ENCODE measurements at places on chromosomes 4 and X. TPM values are rescaled to one million over a fixed set of nuclear protein-coding genes. Genes with fewer than 3 reads are reported as not detected.

- DNase-seq: no peak
Observed at GRCh38 chr4:116537828-116538227, 547.5 kb downstream of the TRAM1L1 start.

GAGE13 gene
- total RNA-seq: not detected

IL9R gene
- 2.1 TPM for total RNA-seq

DNA sequence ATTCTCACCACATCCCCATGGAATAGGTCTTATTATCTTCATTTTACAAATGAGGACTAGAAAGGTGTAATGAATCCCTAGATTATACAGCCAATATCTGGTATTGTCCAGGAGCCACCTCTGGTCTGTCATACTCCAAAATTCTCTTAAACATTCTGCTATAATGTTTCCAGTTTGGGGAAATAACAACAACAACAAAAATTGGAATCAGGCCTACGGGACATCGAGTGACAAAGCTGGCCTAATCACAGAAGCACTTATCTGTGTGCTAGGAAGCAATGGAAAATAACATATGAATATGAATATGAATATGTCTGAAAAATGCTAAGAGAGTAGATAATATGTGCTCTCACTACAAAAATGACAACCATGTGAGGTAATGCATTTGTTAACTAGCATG lies 264.1 kb downstream of the GASK1B start:
- no peak for DNase-seq

- DNase-seq: no peak
Observed at GRCh38 chr4:76386566-76387305, 34.2 kb downstream of the CCDC158 start.

- no peak for DNase-seq
Observed at GRCh38 chrX:110806145-110806544, 10.5 kb upstream of the CHRDL1 start.

- DNase-seq: no peak
Observed at GRCh38 chr4:2619459-2619858, 83.0 kb downstream of the FAM193A start.

DNA sequence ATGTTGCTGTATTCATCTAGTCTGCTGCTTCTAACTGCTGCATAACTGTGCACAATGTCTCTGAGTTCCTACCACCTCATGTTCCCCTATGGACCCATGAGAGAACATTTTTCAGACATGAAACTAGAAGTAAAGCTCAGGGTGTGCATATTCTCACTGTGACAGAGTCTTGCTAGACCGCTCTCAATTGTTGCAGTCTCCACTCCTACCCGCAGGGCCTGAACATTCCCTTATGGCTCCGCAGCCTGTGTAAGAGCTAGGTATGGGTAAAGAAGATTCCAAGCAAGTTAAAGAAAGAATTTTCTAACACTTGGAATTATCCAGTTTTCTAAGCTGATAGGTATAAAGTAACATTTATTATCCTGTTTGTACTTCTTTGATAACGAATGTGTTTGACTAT lies 5.4 kb downstream of the OCIAD2 start:
- no peak for DNase-seq

GRCh38 chrX:38879631-38880220 lies 78.5 kb downstream of the MID1IP1 start:
- no peak for DNase-seq

CCDC120 gene
- 13.0 TPM for total RNA-seq

MTMR8 gene
- total RNA-seq: 2.5 TPM

PDE6B gene
- total RNA-seq: 10.3 TPM

GRCh38 chrX:124249345-124249744 lies 83.1 kb upstream of the TEX13D start:
- no peak for DNase-seq

- peak; percentile 18 for DNase-seq
Observed at GRCh38 chrX:75522565-75523431, at the start of gene ZDHHC15. Gene ZDHHC15 (minus strand): TSS chrX:75523037. CDS start chrX:75523024, 13 bp downstream.

GRCh38 chr4:169351872-169352271 lies 81.1 kb upstream of the SH3RF1 start:
- no peak for DNase-seq

XG gene
- not detected for total RNA-seq

GAK gene
- total RNA-seq: 162 TPM

- no peak for DNase-seq
Observed at GRCh38 chrX:153426204-153426603, 14.9 kb downstream of the ZFP92 start.

SLC38A5 gene
- 8.1 TPM for total RNA-seq

GRCh38 chr4:19224820-19225219 lies 1026.9 kb upstream of the SLIT2 start:
- no peak for DNase-seq

DUSP21 gene
- total RNA-seq: not detected

- no peak for DNase-seq
Observed at GRCh38 chr4:134756421-134756820, 554.8 kb upstream of the PABPC4L start.
